Activated gamma-delta T cell (primary cell): ENCODE measurements at places on chromosomes 5 and 9.

DNA sequence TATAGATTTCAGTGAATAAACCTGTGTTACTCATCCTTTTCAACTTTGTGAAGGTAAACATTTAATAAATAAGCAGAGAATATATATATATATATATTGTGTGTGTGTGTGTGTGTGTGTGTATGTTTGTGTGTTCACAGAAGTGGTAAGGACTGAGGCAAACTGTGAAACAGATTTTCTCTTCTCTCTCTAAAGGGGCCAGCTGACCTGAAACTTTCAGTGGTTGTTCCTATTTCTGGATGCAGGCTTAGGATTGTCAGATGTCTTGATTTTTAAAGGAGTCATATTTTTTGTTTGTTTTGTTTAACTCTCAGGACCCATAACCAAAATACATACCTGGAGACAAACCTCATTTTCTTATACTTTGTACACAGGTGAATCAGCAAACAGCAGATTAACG is 714.9 kb upstream of the MEF2C start:
- no peak for DNase-seq

DNA sequence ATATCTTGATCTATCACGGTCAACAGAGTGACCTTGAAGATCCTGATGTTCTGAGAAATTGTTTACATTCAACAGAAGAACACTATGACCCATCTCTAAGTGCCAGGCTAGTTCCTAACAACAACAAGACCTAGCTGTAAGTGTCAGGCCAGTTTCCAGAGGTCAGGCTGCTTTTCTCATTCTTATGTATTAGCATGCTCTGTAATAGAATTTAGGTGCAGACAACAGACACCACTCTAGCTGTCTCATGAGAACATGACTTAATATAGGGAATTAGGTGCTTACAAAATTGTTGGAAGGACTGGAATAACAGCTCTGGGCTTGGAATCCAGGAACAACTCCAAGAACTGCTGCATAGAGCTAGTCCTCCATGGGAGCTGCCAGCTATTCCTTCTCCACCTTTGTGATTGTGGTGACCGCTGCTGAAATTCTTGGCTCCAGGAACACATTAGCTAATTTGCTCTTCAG is 138.7 kb downstream of the SNX18 start:
- DNase-seq, result no peak

DNA sequence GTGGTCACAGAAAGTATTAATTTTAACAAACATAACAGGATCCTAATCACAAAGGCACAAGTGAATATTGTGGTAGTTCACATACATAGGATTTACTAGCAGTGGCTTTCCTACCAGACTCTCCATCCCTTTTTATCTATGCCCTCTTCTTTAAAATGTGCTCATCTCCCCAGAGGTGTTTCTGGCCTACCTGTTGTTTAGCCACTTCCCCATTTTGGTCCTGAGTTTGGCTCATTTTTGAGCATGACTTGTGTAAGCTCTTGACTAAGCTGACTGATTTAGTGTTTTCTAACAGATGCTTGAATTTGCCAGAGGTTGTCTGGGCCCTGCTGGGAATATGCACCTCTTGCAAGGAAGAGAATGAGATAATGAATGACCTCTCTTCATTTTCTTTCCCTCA is 517.7 kb upstream of the CLINT1 start:
- DNase-seq, result no peak

GRCh38 chr5:158761161-158761560 is 338.6 kb downstream of the EBF1 start:
- DNase-seq, result no peak

GRCh38 chr5:179534431-179534830 is 15.9 kb upstream of the RUFY1 start:
- no peak for DNase-seq

- no peak for DNase-seq
Observed at GRCh38 chr5:179762079-179762780, 29.6 kb downstream of the MAML1 start.

GRCh38 chr9:27194401-27195091 is 85.5 kb downstream of the TEK start:
- DNase-seq, result no peak

DNA sequence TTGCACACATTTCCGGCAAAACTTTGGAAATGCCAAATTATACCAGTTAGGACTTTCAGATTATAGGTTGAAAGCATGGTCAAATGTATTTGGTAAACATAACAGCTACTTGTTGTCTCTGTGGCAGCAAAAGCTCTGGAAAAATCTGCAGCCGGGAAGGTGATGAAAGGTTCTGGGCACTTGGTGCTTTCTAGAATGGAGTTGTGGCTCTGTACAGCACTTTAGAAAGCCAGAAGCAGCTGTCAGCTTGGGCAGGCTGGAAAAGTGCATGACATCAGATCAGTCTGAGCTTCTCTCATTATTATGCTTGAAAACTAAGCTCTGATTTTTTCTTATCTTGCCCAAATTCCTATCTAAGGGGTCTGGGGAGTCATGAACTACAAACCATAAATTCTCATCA is 118.6 kb upstream of the MAST4 start:
- no peak for DNase-seq

GRCh38 chr9:11618241-11618805 is 1005.5 kb upstream of the PTPRD start:
- DNase-seq, result peak; percentile 16

DNA sequence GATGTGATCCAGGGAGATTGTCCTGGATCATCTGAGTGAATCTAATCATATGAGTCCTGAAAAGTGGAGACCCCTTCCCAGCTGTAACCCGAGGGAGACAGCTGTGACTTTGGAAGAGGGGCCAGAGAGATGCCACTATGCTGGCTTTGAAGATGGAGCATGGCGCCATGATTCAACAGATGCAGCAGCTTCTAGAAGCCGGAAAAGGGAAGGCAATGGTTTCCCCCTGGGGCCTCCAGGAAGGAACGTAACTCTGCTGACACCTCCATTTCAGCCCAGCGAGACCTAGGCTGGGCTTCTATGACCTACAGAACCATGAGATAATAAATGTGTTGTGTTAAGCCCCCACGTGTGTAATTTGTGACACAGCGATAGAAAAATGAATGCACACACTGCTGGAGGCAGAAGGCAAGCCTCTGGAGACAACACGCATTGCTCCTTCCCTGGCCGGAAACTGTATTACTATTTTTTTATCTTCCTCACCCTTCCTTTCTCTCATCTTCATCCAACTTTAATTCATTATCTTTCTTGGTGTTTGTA is 16.6 kb upstream of the SARDH start:
- DNase-seq, result no peak

- DNase-seq, result no peak
Observed at GRCh38 chr9:133115604-133116345, 5.3 kb downstream of the RALGDS start.

DNA sequence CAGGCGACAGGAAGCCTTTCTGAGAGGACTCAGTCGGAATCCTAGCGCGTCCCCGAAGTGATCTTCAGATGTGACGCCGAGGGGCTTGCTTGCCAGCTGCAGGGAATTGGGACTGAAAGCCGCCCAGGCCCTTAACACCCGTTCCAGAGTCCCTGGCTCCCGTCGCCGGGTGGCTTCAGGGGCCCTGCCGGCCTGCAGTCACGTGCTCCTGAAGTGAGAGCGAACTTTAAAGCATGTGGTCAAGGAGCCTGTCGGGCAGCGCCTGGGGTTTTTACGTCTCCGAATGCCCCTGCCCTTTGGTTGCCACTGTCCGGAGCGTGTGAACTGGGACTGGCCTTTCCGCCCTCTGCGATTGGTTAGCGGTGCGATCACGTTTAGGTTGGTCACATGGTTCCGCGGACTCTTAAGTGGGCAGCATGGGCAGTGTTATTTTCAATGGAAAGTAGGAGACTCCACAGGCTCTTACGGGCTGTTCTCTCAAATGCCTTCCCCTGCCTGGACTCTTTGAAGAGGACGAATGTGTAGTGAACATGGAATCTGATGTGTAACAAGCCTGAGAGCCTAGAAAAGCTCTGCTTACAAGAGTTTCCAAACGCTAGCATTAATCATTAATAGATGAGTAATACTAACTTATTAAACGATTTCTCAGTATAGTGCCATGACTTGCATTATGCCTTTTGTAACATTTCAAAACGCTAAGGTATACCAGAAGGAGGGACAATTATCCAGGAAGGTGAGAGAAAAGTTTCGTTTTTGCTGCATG is 1.9 kb downstream of the VLDLR start:
- peak; percentile 6 for DNase-seq

- no peak for DNase-seq
Observed at GRCh38 chr9:95907794-95908193, 32.3 kb downstream of the ERCC6L2 start.

GRCh38 chr9:11192993-11193392 is 580.2 kb upstream of the PTPRD start:
- no peak for DNase-seq

DNA sequence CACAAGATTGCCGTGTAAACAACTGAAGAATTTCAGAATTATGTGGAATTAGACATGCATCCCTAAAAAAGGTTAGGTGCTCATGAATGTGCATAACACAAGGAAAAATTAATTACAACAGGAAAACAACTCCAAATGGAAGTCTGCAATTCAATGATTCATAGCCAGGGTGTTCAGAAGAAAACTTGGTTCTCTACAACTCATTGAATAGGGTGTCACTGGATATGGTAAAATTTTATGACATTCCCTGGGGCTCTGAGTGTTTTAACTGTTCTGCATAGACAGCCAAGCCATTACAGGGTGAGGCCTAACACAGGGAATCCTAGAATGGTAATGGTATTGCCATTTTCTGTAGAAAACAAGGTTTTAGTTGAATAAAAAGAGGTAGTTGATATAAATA is 24.4 kb upstream of the ZSWIM6 start:
- DNase-seq, result no peak

DNA sequence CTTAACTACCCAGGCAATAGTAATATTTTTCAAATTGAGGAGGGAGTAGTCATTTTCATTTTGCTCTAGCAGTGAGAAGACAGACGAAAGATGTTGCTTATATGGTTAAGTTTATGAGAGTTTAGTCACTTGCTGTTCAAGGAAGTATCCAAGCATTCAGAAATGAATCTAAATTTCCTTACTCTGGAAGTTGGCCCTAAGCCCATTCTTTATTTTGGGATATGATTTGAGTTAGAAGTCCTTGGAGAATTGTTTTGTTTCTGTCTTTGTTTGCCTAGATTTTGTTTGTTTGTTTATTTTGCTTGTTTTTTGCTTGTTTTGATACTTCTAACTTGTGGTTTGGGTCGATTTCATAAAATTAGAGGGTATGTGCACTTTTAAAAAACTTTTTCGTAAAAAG is 146.4 kb upstream of the FGF10 start:
- DNase-seq, result no peak

DNA sequence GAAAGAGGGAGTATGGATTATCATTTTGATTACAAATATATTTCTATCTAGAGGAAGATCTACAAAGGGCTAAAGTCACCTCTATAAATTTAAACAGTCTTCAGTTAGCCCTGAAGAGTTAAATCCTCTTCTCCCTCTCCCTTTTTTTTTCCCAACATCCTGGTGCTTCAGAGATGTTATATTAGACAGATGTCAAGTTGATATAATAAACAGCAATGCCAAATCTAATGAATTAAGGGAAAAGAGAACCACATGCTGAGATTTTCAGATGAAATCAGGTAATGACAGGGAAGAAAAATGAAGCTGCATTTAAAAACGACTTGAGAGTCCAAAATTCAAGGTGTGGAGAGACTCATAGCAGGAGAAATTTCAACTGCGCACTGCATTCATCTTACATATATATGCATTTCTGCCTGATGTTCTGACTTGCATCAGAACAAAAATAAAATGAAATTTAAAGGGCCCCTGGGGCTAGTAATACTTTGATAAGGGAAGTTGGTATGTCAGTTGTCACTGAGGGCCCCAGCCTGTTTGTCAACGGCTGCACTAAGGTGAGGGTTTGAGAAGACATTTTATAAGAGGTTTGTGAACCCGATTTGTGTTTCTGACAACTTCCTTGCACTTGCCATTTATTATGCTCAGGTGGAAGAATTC is 338.9 kb upstream of the PANK3 start:
- no peak for DNase-seq

- no peak for DNase-seq
Observed at GRCh38 chr5:124343451-124343867, 403.0 kb downstream of the ZNF608 start.

- no peak for DNase-seq
Observed at GRCh38 chr9:15423231-15423985, 732 bp downstream of the SNAPC3 start.

DNA sequence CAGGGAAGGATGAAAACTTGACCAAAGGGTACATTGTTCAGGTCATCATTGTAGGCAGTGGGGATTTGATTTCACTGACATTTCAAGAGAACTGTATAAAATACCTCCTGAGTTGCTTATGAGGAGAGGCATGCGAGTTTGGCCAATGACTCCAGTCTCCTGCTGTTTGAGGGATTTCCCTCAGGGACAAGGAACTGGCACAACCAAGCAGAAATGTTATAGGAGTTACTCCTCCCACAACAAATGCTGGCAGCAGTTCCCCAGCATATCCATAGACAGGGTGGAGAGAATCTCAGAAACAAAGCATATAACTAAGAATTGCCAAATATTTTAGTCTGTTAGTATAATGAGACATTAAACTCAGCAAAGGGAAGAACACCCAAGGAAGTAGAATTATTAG is 47.2 kb upstream of the FBXL7 start:
- no peak for DNase-seq

- DNase-seq, result no peak
Observed at GRCh38 chr5:136208916-136209315, 16.0 kb upstream of the SMIM32 start.

GRCh38 chr5:143826951-143827444 is 15.0 kb downstream of the HMHB1 start:
- DNase-seq, result no peak

DNA sequence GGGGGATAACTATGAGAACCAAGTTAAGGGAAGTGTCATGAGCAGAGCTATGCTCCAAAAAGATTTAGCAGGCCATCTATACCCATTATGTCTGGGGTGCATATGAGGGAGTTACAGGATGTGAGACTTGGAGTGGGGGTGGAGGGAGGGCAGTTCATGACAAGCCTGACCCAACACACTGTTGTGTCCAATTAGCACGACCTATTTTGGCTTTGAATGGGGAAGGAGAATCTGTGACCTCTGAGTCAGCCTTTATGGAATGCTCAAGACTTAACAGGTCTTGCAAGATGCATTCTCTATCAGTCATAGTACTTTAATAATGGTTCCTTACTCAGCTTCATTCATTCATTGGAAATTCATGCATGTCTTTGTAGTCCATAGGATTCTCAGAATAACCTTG is 71.7 kb downstream of the GRIA1 start:
- DNase-seq, result no peak

DNA sequence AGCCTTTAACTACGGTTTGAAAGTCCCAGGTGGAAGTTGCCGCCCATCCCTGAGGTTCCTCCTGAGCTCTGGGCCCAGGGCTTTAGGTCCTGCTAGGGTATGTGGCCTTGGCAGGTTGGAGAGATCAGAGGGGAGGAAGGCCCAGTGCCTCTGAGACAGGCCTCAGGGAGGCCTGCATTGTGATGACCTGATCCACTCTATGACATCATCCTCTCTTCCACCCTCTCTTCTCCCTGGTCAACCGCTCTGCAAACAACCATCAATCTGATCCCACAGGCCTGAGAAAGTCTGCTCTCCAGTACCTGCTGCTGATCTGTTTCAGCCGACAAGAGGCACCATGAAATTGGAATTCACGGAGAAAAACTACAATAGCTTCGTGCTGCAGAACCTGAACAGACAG is at the start of gene CCIN:
CCIN (plus strand) TSS at position 223 of the 400 bp plus-strand sequence; CDS start at position 338, 115 bp downstream.
- no peak for DNase-seq

- DNase-seq, result no peak
Observed at GRCh38 chr9:136342181-136343120, 15.1 kb downstream of the GPSM1 start.
